ENCODE measurements at places on chromosomes 3 and 15.

- DNase-seq: no peak
Measured at GRCh38 chr3:8538913-8539312, 37.3 kb downstream of the LMCD1 start.

- DNase-seq: no peak
Measured at GRCh38 chr3:59769127-59769750, 719.4 kb upstream of the CFAP20DC start.

DNA sequence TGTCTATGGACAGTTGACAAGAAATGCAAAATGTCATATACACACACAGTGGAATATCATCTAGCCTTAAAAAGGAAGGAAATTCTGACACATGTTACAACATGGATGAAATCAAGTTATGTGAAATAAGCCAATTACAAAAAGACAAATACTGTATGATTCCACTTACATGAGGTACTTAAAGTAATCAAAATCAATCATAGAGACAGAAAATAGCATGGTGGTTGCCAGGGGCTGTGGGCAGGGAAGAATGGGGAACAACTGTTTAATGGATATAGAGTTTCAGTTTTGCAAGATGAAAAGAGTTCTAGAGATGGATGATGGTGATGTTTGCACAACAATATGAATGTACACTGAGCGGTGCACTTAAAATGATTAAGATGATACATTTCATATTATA, 613.8 kb upstream of the ZNF385D start:
- DNase-seq: no peak

GRCh38 chr3:12473511-12473910, 10.8 kb upstream of the TSEN2 start:
- DNase-seq: no peak

DNA sequence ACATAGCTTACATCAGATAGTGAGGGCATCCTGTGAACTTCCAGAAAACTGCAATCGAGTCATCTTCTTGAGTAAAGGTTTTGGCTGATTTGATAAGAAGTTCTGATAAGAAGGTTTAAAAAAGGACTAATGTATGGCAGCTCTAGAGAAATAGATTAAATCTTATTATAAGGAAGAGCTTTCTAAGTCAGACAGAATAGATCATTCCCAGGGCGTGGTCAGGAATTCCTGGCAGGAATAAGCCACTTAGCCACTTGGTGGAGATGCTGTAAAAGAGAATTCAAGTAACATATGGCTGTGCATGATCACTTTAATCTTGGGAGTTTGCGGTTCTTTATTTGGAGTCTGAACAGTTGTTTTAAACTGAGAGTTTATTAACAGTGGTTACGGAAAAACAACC, 17.4 kb downstream of the PGBD4 start:
- DNase-seq: no peak

DNA sequence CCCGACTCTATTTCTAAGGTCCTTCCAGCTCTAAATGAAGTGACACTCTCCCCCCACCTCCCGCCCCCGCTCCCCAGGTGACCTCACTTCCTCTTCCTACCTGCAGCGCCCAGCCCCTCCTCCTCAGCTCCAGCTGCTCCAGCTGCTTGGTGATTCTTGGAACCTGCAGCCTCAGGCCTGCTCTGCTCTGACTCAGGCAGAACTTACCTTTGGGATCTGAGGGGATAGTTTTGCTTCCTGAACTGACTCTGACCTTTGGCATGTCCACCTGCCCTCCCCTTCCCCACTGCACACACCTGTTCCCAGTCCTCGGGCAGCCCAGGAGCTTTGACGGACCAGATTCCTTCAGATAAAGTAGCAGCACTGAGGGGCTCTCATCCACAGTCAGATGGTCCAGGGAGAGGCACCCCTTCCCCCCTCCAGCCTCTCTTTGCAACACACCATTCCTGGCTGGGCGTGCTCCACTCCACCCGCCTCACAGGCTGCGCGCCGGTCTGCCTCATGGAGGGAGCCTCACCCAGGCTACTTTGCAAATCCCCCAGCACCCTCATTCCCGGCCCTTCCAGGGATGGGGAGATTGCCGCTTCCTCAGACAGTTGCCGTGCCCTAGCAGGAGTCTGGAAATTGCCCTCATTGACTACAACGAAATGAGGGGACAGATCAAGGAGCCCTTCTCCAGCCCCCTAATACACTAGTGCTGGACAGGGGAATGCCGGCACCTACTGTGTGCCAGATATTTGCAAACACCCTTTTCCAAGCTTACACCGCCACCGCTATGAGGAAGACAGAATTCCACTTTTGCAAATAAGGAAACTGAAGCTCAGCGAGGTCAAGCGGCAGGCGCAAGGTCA, 692 bp upstream of the C15orf39 start:
- DNase-seq: peak; percentile 53

DNA sequence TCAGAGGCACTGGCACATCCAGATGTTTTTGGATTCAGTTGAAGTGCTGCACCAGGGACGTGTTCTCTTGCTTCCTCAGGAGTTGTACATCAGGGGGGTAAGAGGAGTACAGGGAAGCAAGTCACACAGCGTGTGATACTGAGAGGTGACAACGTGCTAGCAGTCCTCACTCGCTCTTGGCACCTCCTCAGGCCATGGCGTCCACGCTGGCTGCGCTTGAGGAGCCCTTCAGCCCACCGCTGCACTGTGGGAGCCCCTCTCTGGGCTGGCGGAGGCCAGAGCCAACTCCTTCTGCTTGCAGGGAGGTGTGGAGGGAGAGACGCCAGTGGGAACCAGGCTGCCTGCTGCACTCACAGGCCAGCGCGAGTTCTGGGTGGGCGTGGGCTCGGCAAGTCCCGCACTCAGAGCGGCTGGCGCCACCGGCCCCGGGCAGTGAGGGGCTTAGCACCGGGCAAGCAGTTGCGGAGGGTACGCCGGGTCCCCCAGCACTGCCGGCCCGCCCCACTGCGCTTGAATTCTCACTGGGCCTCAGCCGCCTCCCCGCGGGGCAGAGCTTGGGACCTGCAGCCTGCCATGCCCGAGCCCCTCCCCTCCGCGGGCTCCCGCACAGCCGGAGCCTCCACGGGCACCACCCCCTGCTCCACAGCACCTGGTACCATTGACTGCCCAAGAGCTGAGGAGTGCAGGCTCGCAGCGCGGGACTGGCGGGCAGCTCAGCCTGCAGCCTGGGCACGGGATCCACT, 64.5 kb downstream of the PLD1 start:
- DNase-seq: no peak

- no peak for DNase-seq
Measured at GRCh38 chr3:197950677-197951061, 679 bp downstream of the RPL35A start.

- no peak for DNase-seq
Measured at GRCh38 chr15:73139744-73140553, 87.7 kb downstream of the NEO1 start.

DNA sequence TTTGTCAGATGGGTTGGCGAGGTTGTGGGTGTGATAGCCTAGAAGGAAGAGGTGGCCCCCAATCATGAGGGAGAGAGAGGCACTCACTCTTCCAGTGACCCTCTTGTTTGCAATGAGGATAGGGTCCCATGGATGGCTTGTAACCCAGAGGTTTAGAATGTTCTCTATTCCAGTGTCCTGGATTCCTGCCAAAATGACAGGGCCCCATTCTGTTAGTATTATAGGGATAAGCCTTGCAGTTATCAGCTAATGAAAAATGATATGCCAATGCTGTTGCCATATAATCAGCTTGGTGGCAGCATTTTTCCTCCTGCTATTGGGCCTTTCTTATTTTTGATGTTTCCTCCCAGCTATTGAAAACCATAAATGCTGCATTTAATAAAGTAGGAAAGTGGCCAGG, 23.3 kb upstream of the SENP7 start:
- DNase-seq: no peak

Measured in natural killer cell (primary cell).